ENCODE measurements at places on chromosomes 2 and 18.

DNA sequence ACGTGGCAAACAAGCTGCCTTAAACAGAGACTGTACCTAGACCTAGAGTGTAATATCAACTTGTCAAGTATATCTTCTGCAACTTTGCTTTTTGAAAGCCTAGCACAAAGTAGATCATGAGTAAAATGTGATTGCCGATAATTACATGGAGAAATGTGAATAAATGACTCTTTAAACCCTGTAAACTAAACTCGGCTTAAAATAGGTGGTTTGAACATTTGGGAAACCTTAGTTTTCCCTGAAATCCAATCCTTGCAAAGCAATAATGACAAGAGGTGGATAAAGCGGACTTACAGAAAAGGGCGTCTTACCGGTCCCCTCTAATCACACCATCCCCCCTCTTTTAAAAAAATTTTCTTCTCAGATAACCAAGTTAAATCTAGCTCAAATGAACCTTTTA is 549 bp upstream of the PSMD14 start:
- no peak for DNase-seq

DNA sequence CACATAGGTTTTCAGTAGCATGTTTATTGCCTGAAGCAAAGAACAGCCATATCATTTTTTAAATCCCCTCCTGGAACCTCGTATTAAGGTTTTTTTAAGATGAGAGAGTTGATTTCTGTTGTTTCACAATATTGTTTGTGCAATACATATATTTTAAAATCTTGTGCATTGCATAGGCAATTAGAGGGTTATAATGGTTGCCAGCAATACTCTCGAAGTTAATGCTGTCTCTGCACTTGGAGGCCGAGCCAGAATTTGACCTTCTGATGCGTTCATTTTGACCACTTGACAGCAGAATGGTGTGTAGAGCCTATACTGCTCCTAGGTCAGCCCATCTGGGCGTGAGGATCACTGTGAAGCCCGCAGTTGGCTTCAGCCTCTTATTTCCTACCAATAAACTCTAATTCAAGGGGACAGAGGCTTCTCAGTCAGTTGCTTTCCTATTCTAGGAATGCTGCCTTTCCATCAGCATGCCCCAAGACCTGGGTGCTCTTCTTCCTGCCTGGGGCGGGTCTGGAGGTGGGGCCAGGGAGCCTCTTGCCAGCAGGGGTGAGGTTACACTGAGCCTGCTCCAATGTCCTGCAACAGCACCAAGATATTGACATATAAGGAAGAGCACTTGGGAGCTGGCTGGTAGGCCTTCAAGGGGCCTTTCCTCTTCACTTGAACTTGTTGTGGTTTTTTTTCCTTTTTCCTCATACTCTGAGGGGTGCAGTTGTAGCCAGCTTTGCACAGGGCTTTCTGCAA is 91.4 kb upstream of the BCL2L11 start:
- DNase-seq = no peak

GRCh38 chr2:178513876-178514275 is 33.6 kb downstream of the PLEKHA3 start:
- DNase-seq = no peak

DNA sequence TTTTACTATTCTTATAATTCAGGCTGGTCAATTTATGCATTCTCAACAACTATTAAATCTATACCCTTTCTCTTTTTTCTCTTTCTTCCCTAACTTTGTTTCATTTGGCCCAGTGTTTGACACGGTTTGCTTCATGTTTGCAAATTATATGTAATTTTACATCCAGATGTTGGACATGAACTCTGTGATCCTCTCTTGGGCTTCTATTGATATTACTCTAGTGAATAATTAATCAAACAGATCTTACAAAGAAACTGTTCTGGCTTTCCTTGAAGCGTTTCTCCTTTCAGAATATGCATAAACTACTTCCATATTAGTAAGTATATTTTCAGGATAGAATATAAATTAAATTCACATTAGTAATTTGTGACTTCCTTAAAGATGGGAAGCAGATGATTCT is 225.1 kb upstream of the TMEFF2 start:
- DNase-seq = no peak

DNA sequence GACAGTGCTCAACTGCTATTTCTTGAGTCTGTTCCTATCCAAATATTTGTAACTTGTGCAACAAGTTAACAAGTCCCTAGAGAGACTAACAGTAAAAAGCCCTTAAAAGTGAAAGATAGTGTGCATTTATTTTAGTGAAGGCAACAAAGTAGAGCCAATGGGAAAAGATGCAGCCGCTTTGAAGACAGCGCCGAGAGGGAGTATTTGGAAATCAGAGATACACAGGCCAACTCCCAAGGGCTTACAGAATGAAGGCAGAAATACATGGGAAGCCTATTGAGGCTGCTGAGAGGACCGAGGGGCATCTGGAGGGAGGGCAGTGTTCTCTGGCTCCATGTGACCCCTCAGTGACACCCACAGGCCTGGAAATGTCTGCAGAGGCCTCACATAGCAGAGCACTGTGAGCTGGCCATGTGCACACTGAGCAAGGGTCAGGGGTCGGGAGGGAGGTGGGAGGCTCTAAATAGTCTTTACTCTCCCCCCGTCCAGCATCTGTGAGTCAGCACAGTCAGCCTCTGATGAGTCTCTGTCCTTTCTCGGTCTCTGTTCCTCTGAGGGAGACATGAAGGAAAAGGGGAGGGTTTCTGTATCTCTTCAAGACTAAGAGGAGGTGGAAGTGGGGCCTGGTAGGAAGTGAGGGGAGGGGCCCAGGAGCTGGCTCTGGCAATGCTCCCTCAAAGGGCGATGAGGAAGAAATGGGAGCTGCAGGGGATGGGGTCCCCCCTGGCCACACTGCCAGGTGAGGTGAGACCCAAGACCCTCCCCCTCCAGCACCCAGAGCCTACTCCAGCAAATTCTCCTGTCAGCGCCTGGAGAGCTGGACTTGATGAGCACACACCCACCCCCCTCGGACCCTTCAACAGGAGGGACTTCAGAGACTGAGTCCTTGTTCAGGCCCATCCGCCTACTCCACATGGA is 133.6 kb downstream of the SP3 start:
- DNase-seq = no peak

- no peak for DNase-seq
Observed at GRCh38 chr18:12291161-12291560, 16.9 kb upstream of the TUBB6 start.

DNA sequence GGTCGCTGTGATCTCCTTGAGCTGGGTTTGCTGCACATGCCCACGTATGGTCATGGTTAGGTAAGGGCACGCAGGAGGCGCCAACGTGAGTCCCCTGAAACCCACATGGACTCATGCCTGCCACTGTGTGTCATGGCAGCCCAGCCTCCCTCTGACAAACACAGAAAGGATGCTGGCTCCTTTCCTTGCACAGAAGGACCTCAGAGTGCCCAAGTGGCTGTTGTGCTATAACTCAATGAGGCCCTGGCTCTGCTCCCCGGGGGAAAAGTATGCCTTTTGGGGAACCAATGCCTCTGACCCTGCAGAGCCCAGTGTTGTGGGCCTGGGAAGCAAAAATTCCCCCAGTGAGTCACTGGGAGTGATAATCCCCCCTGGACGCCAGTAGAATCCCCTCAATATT is 233.9 kb downstream of the VAPA start:
- DNase-seq = no peak

DNA sequence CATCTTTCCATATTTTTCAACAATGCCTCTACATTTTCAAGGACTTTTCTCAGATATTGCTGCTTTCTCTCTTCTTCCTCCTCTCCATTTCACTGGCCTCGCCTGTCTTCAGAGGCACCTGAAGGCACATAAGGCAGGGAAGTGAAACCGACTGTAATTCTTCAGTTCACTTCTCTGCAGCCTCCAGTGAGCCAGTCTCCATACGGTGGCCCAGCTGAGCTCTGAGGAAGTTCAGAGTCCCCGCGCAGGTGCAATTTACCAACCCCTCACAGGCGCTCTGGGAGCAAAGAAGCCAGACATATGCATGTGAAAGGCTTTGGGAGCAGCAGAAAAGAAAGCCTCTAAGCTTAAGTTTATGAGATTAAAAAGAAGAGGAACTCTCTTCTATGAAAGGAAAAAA is 12.4 kb downstream of the KLHL14 start:
- no peak for DNase-seq

GRCh38 chr2:63058144-63058920 is 7.7 kb downstream of the OTX1 start:
- no peak for DNase-seq

GRCh38 chr18:29651122-29651680 is 1391.3 kb downstream of the DSC3 start:
- no peak for DNase-seq

DNA sequence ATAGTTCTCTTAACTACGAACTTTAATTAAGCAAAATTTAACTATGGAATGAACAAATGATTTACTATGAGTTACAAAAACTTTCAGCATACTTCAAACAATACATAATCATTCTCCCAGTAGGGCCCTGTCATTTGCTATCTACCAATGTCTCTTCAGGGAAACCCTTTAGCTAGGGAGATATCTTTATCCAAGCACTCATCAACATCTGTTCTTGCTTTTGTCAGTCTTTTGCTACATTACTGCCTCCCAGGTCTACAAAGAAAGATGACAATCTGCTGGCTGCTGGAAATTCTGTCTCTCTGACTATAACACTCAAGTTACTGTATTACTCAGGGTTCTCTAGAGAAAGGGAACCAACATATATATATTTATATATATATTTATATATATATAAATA is 1626.3 kb upstream of the CELF4 start:
- DNase-seq = no peak

GRCh38 chr2:132366421-132367180 is 50.0 kb upstream of the GPR39 start:
- no peak for DNase-seq

GRCh38 chr2:59005836-59006615 is 764.9 kb upstream of the FANCL start:
- DNase-seq = no peak

- no peak for DNase-seq
Observed at GRCh38 chr2:27369471-27370025, 590 bp downstream of the EIF2B4 start.

DNA sequence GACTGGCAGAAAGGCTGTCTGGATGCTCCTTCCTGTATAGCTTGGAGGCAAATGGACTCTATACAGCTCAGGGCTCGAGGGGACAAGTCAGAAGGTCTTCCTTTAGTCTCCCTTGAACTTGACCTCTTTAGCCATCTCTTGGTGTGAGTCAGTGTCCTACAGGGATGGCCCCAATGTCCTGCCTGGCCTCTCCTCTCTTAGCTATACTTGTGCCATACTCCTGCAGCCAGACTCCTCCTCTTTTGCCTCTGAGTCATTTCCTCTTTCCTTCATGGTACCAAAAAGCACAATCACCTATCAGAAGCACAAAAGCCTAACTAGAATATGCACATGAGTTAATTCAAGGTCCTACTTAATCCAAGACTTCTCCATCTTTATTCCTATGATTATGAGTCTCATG is 112.7 kb downstream of the XRCC5 start:
- no peak for DNase-seq

DNA sequence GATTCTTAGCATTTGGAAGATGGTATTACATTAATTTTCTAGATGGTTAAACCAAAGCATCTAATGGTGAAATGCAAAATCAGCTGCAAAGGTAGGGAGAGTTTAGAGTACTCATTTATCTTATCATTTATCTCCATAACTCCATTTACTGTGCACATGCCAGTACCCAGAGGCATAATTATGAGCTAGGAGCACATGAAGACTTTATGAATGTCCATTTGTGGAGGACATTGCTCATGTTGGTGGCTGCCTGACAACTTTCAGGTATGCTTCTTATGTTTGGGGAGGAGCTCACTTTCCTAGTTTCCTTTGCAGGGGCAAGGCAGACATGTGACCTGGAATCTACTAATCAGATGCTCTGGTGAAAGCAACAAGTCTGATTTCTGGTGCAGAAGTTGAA is 134.0 kb downstream of the NRP2 start:
- DNase-seq = no peak

DNA sequence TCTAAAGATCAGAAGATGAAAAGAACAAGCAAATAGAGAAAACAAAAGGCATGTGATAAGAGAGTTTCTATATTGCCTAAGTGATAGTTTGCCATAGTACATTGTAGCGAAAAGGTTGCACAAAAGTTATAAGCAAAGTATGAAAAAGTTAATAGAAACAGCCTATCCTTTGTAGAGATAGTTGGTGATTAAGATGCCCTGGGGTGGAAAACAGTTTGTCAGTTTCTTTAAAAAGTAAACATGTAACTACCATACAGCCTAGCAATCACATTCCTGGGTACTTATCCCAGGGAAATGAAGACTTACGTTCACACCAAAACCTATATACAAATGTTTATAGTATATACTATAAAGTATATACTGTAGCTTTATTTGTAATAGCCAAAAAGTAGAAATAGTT is 16.9 kb upstream of the DAPL1 start:
- no peak for DNase-seq

- DNase-seq = no peak
Observed at GRCh38 chr2:143451642-143452281, 322.5 kb downstream of the ARHGAP15 start.

- DNase-seq = no peak
Observed at GRCh38 chr2:28063492-28063962, 173.0 kb downstream of the BABAM2 start.

- DNase-seq = no peak
Observed at GRCh38 chr18:8936619-8937018, 165.9 kb upstream of the NDUFV2 start.

GRCh38 chr2:224781400-224781799 is 65.2 kb upstream of the CCDC195 start:
- DNase-seq = no peak

GRCh38 chr2:83827618-83828017 is 631.5 kb downstream of the SUCLG1 start:
- DNase-seq = no peak

GRCh38 chr2:64401529-64401880 is 52.5 kb upstream of the LGALSL start:
- no peak for DNase-seq

- DNase-seq = no peak
Observed at GRCh38 chr18:32968248-32968647, 195.4 kb upstream of the KLHL14 start.

DNA sequence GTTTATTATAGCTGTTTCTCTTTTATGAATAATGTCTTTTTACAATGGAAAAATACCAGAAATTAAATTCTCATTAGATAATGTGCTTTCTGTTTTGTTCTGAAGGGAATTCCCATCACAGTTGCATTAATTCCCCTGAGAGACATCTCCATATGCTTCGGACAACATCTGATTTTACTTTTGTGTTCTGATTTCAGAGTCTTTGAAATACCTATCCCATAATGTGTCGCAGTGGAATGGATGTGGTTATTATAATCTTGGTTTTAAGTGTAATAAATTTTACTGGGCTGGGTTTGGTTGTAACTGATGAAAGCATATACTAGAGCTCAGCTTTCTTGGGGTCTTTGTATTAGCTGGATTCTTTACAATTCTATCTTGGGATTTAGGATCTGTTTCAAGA is 12.5 kb downstream of the SPTBN1 start:
- no peak for DNase-seq

DNA sequence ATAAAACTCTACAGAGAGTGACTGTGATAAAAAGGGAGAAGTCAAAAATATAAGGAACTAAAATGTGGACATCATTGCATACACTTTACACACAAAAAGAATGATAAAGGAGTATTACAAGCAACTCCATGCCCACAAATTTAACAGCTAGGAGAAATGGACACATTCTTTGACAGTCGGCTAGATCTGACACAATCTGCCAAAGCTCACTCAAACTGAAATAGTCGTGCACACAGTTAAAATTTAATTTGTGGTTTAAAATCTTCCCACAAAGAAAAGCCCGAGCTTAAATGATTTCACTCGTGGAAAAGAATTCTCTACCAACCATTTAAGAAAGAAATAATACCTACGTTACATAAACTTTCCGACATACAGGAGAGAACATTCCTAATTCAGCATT is 132.4 kb downstream of the ZAP70 start:
- no peak for DNase-seq
